ENCODE measurements at places on chromosomes 11 and 22. TPM values are rescaled to one million over a fixed set of nuclear protein-coding genes. Genes with fewer than 3 reads are reported as not detected.
A peak's percentile ranks its signal among the peaks of the same experiment; 100 is the strongest.

The APOA4 gene
- total RNA-seq = not detected

The SSTR3 gene
- total RNA-seq = not detected

The KLHL35 gene
- total RNA-seq = 0.42 TPM

The CBLIF gene
- total RNA-seq = not detected

The ZNF280A gene
- total RNA-seq = not detected

The OR52D1 gene
- not detected for total RNA-seq

The ARHGAP42 gene
- total RNA-seq = 10.2 TPM

DNA sequence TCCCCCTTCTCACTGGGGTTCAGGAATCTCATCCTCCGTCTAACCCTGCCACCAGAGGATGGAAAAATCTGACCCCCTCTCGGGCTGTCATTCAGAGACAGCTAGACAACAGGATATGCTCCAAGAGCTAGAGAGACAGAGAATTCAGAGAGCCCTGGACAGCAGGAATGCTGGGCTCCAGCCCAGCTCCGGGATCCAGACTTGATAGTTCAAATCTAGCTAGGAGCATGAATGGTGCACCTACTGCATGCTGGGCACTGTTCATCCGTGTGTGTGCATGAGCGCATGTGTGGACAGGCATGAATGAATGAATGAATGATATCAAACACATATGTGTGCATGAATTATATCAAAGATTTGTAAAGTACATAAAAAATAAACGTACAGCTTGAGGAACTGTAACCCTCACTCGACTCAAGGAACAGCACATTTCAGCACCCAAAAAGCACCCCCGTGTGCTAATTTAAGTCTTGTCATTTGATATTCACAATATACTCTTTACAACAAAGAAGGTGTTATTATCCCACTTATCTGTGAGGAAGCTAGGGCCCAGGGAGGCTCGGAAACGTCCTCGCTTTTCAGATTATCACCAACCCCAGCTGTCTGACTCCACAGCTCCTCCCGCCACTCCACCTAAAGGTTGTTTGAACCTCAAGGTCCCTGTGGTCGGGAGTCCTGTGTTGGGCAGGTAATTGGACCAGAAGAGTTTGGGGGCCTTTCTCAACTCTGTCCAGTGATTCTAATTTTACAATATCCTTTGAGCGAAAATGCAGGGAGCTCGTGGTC is 640 bp upstream of the VSIG10L2 start:
- peak; percentile 80 for DNase-seq

DNA sequence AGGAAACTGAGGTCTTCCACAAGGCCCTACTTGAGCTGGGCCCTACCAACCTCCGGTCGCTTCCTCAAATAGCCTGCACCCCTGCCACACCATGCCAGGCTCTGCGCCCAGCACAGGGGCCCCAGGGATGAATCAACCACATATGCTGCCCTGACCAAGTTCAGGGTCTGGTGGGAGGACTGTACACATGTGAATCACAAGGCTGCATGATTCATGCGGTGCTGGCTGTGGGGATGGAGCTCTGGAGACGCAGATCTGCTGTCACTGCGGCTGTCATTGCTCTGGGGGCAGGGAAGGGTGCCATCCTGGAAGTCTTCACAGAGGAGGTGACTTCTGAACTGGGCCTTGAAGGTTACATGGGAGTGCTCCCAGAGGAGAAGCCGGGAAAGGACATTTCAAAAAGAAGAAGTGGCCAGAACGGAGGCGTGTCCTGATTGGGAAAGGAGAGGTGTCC is 21.5 kb downstream of the CYTH4 start:
- DNase-seq = no peak

DNA sequence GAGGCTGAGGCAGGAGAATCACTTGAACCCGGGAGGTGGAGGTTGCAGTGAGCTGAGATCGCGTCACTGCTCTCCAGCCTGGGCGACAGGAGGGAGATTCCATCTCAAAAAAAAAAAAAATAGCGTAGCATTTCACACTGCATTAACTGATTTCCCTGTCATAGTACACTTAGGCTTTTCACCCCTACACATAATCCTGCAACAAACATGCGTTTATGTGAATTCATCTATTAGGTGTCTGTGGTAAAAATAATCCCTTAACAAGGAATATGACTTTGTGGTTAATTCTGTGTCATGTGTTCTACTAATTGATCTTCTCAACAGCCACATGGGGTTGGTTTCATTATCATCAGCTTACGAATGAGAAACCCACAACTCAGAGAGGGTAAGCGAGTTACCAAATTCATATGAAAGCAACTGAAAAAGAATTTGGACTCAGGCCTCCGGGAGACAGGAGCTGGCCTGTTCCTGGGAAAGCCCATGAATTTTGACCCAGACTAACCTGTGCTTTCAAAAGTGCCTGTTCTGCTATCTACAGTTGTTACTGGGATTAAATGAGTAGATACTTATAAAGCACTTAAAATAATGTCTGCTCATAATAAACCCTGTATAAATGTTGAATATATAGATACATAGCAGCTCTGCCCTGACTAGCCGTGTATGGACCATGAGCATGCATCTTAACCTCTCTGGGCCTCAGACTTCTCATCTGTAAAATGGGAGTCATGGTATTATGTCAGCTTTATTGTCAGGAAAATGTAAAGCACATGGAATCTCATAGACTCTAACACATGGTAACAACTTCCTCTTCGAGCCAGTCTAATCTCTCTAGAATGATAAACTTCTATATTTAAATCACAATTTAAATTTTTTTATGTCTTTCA is 36.6 kb downstream of the KCNJ1 start:
- no peak for DNase-seq

DNA sequence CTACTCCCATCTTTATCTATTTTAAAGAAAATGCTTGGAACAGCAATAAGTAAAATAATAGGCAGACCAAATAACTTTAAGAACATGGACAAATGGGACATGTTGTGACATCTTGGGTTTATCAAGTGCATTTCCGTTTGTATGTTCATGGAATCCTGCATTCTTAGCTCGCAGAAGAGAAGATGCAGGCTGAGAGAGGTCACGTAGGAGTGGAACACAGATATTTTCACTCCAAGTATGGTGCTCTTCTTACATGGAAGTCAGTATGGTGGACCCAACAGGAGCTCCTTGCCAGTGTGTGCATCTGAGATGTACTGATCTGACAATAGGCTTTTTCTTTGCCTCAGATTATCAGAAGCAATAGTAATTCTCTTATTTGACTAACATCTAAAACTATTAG is 1.7 kb downstream of the E2F8 start:
- peak; percentile 0 for DNase-seq

DNA sequence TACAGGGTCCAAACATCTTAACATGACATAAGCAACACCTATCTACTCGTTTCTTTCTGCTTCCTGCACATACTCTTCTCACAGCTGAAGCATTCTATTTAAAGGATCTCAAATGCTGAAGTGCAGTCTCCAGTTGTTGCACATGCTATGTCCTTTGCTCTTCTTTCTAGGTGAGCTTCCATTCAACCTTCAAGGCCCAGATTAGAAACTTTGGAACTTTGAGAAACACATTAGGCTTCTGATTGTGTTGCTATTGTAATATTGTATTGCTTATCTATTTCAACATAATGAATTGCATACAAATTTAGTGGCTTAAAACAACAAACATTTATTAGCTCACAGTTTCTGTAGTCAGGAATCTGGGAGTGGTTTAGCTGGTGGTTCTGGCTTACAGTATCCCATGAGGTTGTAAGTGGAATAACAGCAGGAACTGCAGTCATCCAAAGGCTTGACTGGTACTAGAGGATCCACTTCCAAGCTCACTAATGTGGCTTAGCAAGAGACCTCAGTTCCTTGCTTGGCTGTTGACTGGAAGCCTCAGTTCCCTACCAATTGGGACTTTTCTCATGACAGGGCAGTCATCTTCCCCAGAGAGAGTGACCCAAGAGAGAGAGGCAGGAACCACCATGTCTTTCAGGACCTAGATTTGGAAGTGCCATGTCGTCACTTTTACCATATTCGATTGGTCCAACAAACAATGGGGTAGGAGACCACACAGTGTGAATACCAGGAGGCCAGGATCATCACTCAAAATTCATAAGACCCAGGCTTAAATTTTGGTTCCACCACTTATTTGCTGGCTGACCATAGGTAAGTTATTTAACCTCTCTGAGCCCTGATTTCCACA is 27.2 kb upstream of the RASSF10 start:
- DNase-seq = no peak

GRCh38 chr11:45158210-45158731 is 11.8 kb downstream of the PRDM11 start:
- no peak for DNase-seq

- no peak for DNase-seq
Measured at GRCh38 chr22:38422611-38423511, 32.1 kb downstream of the KCNJ4 start.

DNA sequence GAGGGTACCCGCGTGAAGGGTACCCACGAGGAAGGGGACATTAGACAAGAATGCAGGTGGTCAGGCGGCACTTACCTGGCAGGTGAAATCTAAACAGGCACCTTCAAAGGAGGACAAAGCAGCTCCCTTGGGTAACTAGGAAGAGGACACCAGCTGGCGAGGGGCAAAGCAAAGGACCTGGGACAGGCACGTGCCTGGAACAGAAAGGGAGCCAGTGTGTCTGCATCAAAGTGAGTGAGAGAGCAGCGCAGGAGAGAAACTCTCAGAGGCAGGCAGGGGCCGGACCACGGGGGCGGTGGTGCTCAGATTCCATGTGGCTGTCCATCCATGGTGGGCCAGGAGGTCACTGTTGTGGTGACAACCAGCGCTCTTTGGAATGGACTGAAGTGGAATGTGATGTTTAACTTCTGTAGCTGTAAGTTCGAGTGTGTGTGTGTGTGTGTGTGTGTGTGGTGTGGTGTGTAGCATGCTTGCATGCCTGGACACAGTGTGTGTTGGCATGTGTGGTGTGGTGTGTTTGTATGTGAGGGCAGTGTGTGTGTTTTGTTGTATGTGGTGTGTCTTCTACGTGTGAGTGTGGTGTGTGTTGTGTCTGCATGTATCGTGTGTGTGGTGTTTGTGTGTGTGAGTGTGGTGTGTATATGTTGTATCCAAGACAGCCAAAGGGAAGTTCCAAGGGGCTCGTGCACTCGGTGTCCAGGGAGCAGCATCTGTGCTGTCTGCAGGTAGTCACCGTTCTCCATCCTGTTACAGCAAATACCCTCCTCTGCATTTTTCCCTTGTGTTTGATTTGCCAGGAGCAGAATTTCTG is 86.4 kb downstream of the CDKN1C start:
- no peak for DNase-seq
